ENCODE measurements at places on chromosomes 1 and 21.

DNA sequence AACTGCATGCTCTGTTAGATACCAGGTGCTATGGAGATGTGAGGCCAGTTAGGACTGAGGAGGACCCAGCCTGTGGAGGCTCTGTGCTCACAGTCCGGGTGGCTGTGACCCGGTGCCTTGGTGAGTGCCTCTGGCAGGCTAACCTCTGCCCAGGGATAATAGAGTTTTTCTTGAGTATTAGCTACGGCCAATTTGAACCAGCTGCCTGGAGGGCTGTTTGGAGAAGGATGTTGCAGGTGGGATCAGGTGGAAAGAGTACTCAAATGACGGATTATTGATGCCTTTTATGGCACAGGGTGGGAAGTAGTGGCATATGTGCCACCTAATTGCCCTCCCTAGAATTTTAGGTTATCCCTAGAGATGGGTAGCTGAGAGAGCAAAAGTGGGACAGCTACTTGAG lies 182.7 kb downstream of the GRIK3 start:
- peak; percentile 35 for DNase-seq

DNA sequence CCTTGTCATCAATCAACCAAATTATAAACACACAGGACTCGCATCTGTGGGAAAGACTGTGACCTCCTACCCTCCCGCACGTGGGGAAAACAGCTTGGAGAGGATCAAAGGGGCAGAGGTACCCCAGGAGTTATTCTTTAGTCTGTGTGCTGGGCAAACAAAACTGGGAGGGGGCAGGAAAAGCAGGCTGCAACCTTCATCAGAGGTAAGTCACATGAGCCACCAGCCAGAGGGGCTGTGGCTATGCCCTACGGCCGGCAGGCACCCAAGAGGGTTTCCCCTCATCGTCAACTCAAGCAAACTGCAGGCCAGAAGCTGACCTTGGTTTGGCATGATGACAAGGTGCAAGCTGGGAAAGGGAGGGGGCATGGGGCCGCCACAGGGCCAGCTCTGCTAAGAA lies 12.5 kb downstream of the SMIM12 start:
- DNase-seq, result no peak

- DNase-seq, result no peak
Observed at GRCh38 chr1:242569867-242570266, 45.4 kb upstream of the PLD5 start.

GRCh38 chr1:43890815-43891214 lies 42.8 kb upstream of the ARTN start:
- no peak for DNase-seq

DNA sequence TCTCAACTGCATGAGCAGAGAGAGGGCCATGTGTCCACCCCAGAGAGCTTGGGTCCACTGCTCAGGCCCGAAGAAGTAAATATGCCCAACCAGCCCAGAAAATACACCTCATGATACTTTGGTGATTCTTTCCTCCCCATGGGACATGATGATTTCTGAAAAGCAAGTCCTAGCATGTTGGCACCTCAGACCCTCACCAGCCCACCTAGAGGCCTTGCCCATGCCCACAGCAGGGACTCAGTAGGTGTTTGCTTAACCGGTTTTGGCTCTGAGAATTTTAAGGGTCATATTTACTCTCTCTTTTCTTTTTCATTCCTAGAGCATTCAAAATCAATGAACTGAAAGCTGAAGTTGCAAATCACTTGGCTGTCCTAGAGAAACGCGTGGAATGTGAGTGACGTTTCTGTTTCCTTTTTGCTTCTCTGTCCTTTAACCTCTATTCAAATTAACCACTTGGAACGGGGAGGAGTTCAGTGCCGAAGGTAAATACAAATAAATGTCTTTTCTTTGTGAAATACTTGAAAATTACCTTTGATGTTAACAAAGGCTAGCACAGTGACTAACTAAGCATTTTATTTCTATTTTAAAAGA lies 79.7 kb downstream of the PDE9A start:
- no peak for DNase-seq

GRCh38 chr1:26828411-26828991 lies 2.0 kb downstream of the ZDHHC18 start:
- no peak for DNase-seq

GRCh38 chr1:39098546-39099250 lies 72.5 kb downstream of the NDUFS5 start:
- peak; percentile 63 for DNase-seq

- DNase-seq, result no peak
Observed at GRCh38 chr1:12453400-12454343, 164.3 kb downstream of the DHRS3 start.

GRCh38 chr1:78096976-78097375 lies 51.2 kb downstream of the GIPC2 start:
- DNase-seq, result no peak

DNA sequence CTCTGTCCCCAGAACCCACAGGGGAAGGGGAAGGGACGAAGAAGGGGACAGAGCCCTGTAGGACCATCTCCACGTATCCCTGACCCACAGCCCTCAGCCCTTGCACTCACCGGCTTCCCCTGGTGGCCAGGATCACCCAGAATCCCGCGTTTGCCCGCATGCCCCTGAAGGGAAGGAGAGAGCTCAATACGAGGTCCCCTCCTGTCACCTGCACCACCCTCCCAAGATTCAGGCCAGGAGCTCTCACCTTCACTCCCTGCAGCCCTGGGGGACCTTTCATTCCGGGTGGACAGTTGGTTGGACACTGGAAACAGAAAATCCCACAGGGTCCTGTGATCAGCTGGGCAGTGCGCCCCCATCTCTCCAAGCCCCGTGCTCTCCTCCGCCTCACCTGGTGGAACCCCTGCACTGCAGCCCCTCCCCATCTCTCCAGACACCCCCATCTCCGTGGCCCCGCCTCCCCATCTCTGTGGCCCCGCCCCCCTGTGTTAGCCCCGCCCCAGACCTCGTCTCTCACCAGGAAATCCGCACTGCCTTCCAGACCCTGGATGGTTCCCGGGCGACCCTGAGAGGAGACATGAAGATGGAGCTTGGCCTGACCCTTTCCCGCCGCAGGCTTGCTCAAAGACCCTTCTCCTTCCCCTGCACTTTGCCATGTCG lies 6.0 kb downstream of the COL9A2 start:
- DNase-seq, result no peak

- DNase-seq, result no peak
Observed at GRCh38 chr21:42367367-42368165, 1.2 kb upstream of the TFF1 start.

DNA sequence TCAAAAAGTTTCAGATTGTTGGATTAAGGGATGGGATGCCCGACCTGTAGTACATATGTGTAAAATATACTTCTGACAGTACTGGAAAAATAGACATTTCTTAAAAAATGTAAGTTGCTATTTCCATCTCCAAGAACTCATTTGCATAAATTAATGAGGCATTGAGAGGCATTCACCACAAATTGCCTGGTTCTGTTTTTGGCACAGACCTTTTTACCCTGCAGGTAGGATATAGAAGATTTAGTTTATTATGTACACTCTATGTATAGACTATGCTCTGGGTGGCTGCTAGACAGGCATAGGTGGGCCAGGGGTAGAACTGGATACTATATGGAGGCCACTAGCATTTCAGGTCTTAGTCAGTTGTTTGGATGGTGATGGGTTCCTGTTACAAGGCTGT lies 8.0 kb downstream of the CCDC17 start:
- no peak for DNase-seq

- no peak for DNase-seq
Observed at GRCh38 chr1:199639453-199639852, 388.1 kb upstream of the NR5A2 start.

- no peak for DNase-seq
Observed at GRCh38 chr1:220250681-220251080, 21.6 kb downstream of the RAB3GAP2 start.

GRCh38 chr1:202656057-202656456 lies 54.2 kb downstream of the SYT2 start:
- no peak for DNase-seq

- no peak for DNase-seq
Observed at GRCh38 chr1:162284206-162284955, 92.3 kb downstream of the SPATA46 start.

GRCh38 chr1:89941110-89941766 lies 53.7 kb upstream of the ZNF326 start:
- DNase-seq, result no peak

DNA sequence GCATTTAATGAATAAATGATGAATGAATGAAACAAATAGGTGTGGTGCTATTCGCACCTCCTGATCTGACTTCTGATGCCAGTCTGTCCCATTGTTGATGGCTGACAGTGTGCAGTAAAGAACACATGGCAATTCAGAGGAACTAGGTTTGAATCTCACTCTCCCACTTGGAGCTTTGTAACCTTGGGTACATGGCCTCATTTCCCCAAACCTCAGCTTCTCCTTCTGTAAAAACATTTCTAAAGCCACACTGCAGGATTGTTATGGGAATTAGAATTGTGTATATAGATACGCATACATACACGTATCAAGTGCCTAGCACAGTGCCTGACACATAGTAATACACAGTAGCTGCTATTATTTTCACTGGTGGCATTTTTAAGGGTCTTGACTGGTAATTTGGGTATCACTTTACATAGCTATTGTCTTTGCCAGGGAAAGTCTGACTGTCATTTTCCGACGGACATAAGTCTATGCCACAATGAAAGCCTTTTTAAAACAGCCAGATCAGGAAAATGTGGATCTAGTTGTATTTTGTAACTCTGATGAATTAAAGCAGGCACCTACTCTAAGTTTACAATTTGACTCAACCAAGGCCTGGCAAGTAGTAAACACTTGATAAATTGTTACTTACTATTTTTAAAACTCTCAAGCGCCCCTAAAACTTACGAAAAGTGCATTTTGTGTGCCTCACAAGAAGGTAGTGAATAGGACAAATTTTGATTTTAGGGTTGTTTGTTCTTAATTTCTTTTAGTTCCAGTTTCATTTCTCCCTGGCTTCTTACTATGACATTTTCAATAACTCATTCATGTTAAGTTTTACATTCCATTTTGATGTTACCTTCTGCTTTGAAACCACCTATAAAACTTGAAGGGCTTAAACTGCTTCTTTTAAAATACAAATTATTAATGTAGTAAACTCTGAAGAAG lies 164.4 kb downstream of the SDCCAG8 start:
- no peak for DNase-seq

DNA sequence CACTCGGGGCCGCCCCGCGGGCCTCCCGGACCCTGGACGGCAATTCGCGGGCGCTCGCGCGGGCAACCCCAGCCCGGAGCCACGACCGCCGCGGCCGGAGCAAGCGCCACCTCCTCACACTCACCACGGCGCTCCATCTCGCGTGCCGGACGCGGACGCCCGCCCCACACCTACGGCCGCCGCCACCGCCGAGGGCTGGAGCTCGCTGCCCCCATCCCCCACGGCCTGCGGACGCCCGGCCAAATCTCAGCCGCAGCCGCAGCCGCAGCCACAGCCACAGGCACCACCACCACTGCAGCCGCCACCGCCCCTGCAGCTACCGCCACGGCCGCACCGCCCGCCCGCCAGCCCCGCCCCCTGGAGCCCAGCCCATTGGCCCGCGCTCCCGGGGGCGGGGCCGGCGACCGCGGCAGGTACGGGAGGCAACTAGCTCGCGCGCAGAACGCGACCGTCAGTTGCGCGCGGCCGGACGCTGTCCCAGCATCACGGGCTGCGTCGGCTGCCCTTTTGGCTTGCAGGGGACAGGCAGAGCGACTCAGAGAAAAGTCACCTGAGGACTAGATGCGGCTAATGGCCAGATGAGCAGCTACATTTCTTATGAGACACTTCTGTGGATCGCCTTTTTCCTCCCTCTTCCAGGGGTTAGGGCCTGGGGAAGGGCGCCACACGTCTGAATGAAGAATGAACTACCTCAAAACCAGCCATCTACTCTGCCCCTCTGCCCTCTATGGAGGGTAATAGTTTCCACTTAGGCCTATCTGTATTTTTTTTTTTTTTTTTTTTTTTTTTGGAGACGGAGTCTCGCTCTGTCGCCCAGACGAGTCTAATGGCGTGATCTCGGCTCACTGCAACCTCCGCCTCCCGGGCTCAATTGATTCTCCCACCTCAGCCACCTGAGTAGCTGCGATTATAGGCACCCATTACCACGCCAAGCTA lies at the start of gene ARHGAP29:
TSS of gene ARHGAP29 (minus strand) at position 294 of the 936 bp plus-strand sequence. CDS start 5,973 bp downstream, outside the sequence.
- DNase-seq, result peak; percentile 49

DNA sequence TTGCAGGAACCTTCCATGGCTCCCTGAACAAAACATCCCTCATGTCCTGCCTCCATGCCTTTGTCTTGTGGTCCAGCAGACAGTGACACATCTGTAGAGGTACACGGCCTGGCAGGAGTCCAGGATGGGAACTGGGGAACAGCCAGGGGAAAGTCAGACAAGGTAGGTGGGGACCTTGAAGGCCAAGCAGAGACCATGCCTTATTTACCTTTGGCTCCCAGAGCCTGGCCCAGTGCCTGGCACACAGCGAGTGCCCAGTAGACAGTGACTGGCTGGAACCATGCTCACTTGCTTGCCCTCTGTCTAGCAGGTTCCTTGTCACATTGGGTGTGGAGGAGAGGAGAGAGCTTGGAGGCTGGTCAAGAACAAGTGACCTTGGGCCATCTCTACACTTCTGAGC lies 81.0 kb downstream of the BCAR3 start:
- DNase-seq, result no peak

- no peak for DNase-seq
Observed at GRCh38 chr1:81142099-81142826, 658.5 kb upstream of the ADGRL2 start.

DNA sequence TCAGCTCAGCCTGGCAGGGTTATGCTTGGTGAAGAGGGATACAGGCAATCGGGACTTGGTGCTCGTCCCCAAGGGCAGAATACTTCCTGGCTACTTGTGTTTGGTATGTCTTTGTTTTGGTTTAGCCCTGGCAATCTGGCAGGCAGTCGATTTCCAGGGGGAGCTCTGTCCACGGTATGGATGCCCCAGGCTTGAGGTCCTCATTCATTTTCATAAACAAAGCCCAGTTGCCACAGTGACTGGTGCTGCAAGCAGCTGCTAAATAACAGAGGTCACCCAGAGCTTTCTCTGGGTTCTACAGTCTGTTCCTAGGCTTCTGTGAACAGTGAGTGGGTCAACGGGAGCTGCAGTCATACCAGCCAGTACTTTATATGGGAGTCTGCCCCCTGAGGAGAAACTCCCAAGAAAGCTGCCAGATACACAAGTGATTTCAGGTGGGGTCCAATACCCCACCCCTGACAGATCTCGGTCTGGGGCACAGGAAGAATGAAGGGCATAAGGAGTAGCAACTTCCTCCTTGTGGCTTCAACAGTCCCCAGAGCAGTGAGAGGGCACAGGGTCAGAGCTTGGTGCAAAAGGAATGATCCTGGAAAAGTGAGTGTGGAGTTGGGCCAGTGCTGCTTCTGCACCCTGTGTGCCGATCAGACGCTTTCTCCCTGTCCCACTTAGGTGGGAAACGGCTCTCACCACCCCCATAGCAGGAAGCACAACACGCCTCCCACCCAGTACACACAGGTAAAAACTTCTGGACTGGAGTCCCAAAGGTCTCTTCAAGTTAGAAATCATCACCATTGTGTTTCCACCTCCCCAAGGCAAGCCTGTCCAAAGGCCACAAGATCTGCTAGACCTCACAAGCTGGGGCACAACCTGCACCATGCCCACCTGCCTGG lies 55.5 kb downstream of the TGFBR3 start:
- DNase-seq, result no peak

All from NCI-H1417 treated with DMSO at 0.1 percent for 48 hours (cell line).